NCI-H526 (cell line): ENCODE measurements at places on chromosomes 1 and 21.

GRCh38 chr1:157085421-157085820 lies 14.2 kb downstream of the ETV3L start:
- no peak for DNase-seq

GRCh38 chr1:7535016-7535415 lies 236.1 kb upstream of the VAMP3 start:
- DNase-seq, result no peak

GRCh38 chr1:45430490-45430889 lies 60.5 kb downstream of the TESK2 start:
- DNase-seq, result no peak

DNA sequence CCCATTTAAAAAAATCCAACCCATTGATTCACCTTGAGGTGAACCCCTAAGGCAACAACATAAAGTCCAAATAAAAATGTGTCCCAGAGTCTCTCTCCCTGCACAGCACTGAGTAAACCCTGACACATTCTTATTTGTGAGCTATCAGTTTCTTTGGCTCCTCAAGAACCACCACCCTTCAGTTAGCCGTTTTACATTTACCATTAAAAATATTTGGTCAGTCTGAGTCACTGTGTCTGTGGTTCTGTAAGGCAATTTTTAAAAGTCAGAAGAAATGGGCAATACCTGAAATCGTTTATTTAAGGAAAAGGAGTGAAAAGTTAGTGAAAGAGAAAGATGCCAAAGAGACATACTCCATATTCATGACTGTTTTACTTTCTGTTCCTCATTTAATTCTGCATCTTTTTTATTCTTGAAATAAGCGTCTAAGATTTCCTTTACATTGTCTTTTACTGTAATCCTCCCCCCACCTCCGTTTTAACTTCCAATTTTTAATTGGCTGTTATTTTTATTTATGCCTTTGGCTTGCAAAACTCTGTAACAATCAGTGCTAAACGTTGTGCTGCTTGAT lies 91.7 kb upstream of the IVNS1ABP start:
- no peak for DNase-seq

DNA sequence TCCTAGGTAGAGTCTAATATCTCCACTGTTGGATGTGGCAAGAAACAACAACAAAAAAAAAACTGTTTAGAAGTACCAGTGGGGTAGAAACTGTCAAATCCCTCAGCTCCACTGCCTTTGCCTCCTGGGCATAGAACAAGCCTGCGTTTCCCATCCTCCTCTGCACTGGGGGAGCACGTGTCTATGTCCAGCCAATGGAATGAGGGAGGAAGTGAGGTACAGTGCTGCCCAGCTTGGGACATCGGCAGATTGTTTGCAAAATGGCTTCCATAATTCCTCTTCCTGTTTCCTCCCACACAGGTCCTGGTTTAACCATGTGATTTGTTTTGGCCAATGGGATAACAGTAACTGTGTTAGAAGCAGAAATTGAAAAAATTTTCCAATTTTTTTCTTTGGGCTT lies 39.1 kb downstream of the PSMG1 start:
- no peak for DNase-seq

- DNase-seq, result no peak
Observed at GRCh38 chr1:54724771-54725170, 9.1 kb downstream of the TTC4 start.

DNA sequence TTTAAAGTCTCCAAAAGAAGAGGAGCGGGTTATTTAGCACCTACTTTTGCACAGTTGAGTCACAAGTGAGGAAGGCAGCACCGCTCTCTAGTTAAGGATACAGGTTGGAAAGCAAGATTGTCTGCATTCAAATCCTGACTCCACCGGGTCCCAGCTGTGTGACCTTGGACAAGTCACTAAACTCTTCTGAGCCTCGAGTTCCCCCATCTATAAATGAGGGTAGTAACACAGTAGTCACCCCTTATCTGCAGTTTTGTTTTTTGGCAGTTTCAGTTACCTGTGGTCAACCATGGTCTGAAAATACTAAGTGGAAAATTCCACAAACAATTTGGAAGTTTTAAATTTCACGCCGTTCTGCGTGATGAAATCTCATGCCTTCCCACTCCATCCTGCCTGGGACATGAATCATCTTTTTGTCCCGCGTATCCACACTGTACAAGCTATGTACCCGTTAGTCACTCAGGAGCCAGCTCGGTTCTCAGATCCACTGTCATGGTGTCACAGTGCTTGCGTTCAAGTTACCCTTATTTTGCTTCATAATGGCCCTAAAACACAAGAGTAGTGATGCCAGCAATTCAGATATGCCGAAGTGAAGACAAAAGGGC lies 49.4 kb downstream of the CAPZB start:
- no peak for DNase-seq

DNA sequence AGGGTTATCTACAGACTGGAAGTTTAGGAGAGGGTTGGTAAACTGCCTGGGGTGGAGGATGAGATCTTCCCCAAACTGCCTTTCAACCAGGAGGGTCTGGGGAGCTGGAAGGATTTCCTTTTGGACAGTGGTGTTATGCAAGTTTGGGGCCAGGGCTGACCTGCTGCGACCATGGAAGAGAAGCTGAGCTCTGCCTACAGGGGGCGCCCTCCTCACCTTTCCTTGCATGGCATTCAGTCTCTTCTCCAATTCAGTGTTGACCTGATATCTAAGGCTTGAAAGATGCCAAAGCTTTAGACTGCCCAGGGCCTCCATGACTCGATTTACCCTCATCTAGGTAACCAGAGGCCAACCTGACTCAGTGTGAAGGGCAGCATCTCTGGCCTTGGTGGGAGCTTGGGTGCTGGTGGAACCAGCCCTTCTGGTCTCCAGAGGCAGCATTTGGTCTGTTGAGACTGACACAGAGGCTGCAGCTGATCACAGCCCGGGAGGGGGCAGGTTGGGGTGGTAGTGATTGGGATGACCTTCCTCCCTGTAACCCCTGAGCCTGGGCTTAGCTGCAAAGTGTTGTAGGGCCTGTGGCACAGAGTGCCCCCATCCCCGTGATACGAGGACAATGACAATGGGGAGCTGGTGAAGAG lies 170.0 kb downstream of the GRIK3 start:
- peak; percentile 17 for DNase-seq

GRCh38 chr1:160357286-160358002 lies 9.4 kb upstream of the NHLH1 start:
- DNase-seq, result no peak

DNA sequence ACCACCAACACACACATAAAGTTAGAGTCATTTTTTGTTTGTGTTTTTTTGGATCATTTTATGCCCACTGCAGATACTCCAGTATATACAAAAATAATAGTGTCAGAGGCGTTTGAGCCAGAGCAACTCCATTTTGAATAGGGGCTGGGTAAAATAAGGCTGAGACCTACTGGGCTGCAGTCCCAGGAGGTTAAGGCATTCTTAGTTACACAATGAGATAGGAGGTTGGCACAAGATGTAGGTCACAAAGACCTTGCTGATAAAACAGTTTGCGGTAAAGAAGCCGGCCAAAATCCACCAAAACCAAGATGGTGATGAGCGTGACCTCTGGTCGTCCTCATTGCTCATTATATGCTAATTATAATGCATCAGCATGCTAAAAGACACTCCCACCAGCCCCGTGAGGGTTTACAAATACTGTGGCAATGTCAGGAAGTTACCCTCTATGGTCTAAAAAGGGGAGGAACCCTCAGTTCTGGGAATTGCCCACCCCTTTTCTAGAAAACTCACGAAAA lies 40.6 kb downstream of the GJA5 start:
- DNase-seq, result no peak

DNA sequence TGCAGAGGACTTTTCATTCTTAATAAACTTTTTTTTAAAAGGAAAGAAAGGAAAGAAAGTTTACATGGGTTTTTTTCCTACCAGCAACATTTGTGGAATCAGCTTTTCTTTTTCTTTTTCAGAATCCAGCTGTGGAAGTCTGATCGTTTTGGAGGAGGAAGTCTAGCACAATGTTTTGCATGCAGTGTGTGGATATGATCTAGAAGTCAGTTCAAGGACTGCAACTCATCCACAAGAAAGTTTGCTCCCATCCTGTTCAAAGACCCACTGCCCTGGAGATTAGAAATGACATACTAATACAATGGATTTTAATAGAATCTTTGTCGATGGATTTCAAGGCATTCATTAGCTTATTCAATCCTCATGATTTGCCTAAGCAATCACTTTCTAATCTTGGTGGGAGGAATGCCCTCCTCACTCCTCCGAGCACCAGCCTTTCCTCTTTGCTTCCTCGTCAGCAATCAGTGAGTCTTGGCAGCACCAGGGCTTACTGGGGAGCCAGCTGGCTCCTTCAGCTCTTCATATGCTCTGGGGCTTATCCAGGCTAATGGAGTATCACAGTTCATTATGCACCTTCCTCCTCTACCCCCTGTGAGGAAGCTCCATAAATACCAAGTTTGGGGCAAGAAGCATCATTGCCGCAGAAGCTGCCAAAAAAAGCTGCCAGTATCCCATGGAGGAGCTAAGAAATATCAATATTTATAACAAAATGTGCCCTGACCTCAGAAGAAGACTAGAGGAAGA lies 392.3 kb upstream of the PKN2 start:
- DNase-seq, result no peak

DNA sequence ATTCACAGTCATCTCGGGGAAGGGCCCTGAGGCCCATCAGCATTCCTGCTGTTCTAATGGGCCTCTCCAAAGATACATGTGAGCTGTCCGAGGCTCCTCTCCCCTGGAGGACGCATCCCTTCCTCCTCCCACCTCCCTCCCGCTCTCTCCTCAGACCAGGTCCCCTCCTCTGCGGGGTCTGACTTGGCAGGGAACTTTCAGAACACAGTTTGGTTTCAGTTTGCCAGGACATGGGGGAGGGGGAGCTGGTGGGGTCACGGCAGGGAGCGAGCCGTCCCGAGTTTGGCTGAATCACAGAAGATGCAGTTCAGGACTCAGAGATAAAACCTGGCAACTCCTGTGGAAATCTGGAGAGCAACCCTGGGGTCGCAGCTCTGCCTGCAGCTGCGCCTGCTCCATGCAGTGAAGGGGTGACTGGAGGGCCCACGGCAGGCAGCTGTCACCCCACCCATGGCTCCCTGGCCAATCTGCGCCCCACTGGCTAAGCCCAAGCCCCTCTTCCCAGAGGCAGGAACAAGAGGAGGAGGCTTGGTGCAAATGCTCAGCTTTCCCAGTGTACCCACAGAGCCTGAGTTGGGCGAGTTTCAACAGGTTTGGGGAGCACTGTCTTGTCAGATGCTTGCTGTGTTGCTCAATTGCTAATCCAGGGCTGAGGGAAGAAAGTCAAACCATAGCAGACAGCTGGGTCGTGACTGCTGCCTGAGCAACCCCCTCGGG lies 5.7 kb downstream of the WNT4 start:
- no peak for DNase-seq

DNA sequence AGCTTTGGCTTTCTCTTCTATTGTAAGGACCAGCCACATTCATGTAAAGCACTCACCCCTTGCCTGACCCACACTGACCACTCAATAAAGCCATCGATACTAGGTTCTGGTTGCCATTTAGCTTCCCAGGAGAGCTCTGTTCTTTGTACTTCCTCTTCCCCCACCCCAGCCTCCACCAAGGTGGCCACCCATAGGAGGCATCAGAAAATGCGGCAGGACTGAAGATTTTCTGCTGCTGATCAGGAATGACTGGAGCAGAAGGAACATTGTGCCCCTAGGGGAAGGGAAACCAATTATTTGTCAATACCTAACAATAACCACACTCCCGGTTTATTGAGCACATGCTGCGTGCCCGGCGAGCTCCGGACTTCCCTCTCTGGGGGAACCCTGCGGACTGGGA lies 5.2 kb upstream of the SMIM12 start:
- no peak for DNase-seq

GRCh38 chr1:31396633-31397351 lies 16.2 kb upstream of the SERINC2 start:
- DNase-seq, result no peak

DNA sequence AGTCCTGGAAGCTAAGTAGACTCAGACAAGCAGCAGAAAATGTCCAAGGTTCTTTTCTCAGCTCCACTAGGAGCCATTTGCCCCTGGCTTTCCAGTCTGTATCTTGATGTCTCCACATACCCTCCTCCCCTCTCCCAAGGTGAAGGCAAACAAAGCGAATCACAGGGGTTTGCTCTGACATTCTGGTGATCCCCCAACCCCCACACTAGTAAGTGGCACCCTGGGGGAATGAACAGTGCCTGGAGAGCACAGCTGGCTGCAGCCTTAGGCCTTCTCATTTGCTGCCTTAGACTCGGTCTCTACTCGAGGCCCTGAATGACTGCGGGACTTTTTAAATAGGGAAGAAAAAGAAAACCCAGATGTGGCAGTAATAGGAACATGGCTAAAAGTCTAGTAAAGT lies 15.3 kb downstream of the ERI3 start:
- DNase-seq, result no peak

DNA sequence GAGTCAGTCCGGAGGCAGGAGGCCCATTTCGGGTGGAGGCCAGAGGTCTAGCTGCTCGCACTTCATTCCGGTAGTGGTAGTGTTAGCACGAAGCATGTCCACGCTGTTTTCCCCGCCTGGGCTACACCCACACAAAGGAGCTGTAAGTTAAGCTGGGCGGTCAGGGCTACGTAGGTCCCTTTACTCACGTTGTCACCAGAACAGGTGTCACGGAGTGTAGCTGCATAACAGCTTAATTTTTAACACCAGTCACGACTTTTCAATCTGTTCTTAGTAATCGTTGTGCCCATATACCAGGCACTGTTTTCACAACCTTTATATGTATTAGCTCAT lies 15.6 kb downstream of the HLX start:
- no peak for DNase-seq

DNA sequence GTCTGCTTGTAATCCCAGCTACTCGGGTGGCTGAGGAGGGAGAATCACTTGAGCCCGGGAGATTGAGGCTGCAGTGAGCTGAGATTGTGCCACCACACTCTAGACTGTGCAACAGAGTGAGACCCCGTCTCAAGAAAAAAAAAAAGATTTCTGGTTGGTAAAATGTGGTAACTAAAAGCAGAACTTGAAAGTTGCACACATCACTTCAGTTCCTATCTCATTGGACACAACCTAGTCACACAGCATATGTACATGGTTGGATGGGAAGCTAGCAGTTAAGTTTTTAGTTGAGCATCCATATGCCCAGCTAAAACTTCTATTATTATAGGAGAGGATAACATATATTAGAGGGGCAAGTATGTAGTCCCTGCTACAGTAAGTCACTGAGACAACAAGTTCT lies 22.1 kb downstream of the BCAS2 start:
- no peak for DNase-seq

DNA sequence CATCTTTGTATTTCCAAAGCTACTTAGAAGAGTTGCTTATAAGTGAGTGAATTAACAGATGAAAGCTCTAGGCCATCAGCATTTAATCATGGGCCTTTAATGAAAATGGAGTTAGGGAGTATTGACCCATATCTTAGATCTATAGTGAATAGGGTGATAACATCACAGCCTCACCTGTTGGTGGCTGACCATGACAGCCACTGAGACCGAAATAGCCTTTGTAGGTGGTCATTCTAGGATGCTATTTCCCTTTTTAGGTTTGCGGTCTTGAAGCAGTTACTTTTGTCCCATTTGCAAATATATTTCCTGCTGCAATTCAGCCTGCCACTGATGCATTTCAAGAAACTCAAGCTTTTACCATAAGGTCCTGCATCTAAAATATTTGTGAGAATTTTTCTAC lies 410.1 kb upstream of the LYPLAL1 start:
- DNase-seq, result no peak
